K562 (cell line): ENCODE measurements at places on chromosomes 6 and 20. TPM values are rescaled to one million over a fixed set of nuclear protein-coding genes. Genes with fewer than 3 reads are reported as not detected.

Gene EYS
- polyA plus RNA-seq, result 0.04 TPM in 1 of 2 replicates, not detected in the other

Gene TMC2
- not detected in 2 replicates for polyA plus RNA-seq

Gene CRIP3
- 1.3 and 3.6 TPM in 2 replicates for polyA plus RNA-seq

Gene LRFN2
- polyA plus RNA-seq, result not detected in 2 replicates

Gene DNAH8
- 2.5 and 4.0 TPM in 2 replicates for polyA plus RNA-seq

Gene ARFGAP1
- polyA plus RNA-seq, result 54.4 and 73.2 TPM in 2 replicates

Gene TMEM30A
- polyA plus RNA-seq, result 16.3 and 16.7 TPM in 2 replicates

Gene SMPDL3A
- 0.34 and 1.1 TPM in 2 replicates for polyA plus RNA-seq

Gene RSPH4A
- polyA plus RNA-seq, result 0.03 and 0.15 TPM in 2 replicates

Gene MAP7
- 3.9 and 4.4 TPM in 2 replicates for polyA plus RNA-seq

Gene METTL24
- not detected in 2 replicates for polyA plus RNA-seq

Gene KIAA1755
- 0.12 TPM in 1 of 2 replicates, not detected in the other for polyA plus RNA-seq

Gene CST7
- polyA plus RNA-seq, result 0.23 TPM in 1 of 2 replicates, not detected in the other

Gene PTCRA
- 0.21 TPM in 1 of 2 replicates, not detected in the other for polyA plus RNA-seq

Gene ARMH2
- not detected in 2 replicates for polyA plus RNA-seq

Gene NRSN1
- polyA plus RNA-seq, result not detected in 2 replicates

Gene C20orf204
- 0.94 and 1.6 TPM in 2 replicates for polyA plus RNA-seq

Gene NR2E1
- polyA plus RNA-seq, result not detected in 2 replicates

Gene CFB
- polyA plus RNA-seq, result 0.16 TPM in 1 of 2 replicates, not detected in the other

Gene XKR7
- not detected in 2 replicates for polyA plus RNA-seq

Gene GNAS-AS1
- 1.0 and 1.8 TPM in 2 replicates for polyA plus RNA-seq

Gene IL20RA
- polyA plus RNA-seq, result not detected in 2 replicates

Gene STMND1
- not detected in 2 replicates for polyA plus RNA-seq

Gene SOX18
- 4.4 and 6.8 TPM in 2 replicates for polyA plus RNA-seq

Gene CALHM5
- polyA plus RNA-seq, result 0.05 TPM in 1 of 2 replicates, not detected in the other

Gene RIPOR2
- 0.04 and 0.16 TPM in 2 replicates for polyA plus RNA-seq

Gene GSTA3
- polyA plus RNA-seq, result not detected in 2 replicates

Gene ANGPT4
- not detected in 2 replicates for polyA plus RNA-seq

Gene TRIM40
- 0.08 TPM in 1 of 2 replicates, not detected in the other for polyA plus RNA-seq

Gene GRM1
- polyA plus RNA-seq, result not detected in 2 replicates

Gene ESF1
- 17.4 and 19.2 TPM in 2 replicates for polyA plus RNA-seq

Gene GLP1R
- not detected in 2 replicates for polyA plus RNA-seq

Gene MTFR2
- 44.6 and 51.8 TPM in 2 replicates for polyA plus RNA-seq

Gene SCRT2
- 0.19 and 0.34 TPM in 2 replicates for polyA plus RNA-seq

Gene PDCD2
- polyA plus RNA-seq, result 392 and 430 TPM in 2 replicates

Gene MRAP2
- 8.0 and 9.3 TPM in 2 replicates for polyA plus RNA-seq

Gene RBM39
- 212 and 228 TPM in 2 replicates for polyA plus RNA-seq

Gene ZBTB46
- 1.3 and 2.0 TPM in 2 replicates for polyA plus RNA-seq

Gene FABP7
- polyA plus RNA-seq, result not detected in 2 replicates

Gene CLPSL2
- not detected in 2 replicates for polyA plus RNA-seq

Gene LIN28B
- polyA plus RNA-seq, result 25.8 and 27.6 TPM in 2 replicates

Gene C6orf58
- not detected in 2 replicates for polyA plus RNA-seq

Gene HS3ST5
- not detected in 2 replicates for polyA plus RNA-seq
